ENCODE measurements at places on chromosomes 4 and X.

DNA sequence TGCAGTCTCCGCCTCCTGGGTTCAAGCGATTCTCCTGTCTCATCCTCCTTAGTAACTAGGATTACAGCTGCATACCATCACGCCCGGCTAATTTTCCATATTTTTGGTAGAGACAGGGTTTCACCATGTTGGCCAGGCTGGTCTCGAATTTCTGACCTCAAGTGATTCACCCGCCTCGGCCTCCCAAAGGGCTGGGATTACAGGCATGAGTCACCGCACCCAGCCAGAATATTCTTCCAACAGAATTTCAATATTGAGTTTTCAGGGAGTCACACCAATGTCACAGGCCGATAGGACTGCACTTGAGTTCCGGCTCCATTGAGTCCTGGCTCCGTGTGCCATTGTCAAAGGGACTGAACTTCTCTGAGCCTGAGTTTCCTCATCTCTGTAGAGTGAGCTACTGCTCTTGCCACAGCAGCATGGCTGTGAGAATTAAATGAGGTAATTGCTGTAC, 82.9 kb downstream of the CLCN4 start:
- DNase-seq, result no peak

GRCh38 chr4:81516241-81516640, 44.5 kb upstream of the RASGEF1B start:
- DNase-seq, result no peak

GRCh38 chr4:74117024-74117534, 18.1 kb upstream of the CXCL2 start:
- DNase-seq, result no peak

GRCh38 chrX:14676431-14676830, 147.1 kb downstream of the GLRA2 start:
- no peak for DNase-seq
